Midbrain (tissue), 1 donor: ENCODE measurements at places on chromosomes 16 and 17.

GRCh38 chr16:970766-971581 is at the start of gene LMF1:
TSS of gene LMF1 (minus strand) at chr16:970984. CDS start at chr16:970980, 4 bp downstream.
- DNase-seq: peak; percentile 97

DNA sequence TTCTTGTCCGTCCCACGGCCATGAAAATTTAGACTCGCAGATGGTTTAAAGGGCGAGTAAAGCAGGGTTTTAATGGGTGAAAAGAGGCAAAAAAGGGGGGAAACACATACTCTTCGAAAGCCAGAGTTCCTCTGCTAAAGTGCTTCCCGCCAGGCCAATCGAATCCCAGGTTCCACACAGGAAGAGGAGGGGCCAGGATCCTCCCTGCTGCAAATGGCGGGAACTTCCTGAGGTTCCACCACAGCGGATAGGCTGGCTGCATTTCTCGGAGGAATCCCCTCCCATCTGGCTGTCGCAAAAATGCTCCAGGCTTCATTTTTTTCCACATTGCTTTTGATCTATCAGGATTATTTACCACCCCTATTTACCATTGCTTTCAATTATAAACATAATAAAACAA is 670.1 kb upstream of the CA10 start:
- DNase-seq: no peak

GRCh38 chr17:63291258-63291657 is 154.8 kb downstream of the CYB561 start:
- no peak for DNase-seq

DNA sequence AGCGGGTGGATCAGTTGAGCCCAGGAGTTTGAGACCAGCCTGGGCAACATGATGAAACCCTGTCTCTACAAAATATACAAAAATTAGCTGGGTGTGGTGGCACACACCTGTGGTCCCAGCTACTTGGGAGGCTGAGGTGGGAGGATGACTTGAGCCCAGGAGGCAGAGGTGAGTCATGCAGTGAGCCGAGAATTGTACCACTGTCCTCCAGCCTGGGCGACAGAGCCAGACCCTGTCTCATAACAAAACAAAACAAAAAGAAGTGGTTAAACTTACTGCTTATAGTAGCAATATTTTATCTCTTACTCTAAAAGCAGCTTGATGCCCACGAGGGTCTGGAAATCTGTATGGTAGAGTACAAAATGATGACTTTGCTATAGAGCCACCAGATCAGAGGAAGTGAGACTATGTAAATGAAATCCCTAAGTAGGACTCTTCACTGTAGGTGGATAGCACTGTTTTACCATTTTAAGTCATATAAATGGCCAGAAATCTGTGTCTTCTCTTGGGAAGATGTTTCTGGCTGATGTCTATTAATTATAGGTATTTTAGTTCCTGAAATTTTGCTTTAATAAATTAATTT is 60.4 kb upstream of the MRC2 start:
- no peak for DNase-seq

DNA sequence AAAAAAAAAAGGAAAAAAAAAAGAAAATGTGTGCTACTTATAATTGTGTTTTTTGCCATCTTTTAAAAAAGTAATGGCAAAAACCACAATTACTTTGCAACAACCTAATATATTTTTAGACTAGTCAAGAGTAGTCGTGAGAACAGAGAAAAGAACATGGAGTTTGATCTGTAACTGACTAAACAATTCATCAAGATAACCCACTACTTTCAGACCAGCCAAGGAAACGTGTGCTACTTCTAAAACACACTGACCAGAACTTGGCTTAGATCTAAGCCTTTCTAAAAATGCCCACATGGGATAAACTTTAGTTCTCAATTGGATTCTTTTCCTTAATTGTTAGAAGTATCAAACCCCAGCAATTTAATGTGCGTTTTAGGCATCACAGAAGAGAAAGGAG is 616 bp downstream of the PECAM1 start:
- DNase-seq: no peak
